ENCODE measurements at places on chromosomes 2 and 18.

DNA sequence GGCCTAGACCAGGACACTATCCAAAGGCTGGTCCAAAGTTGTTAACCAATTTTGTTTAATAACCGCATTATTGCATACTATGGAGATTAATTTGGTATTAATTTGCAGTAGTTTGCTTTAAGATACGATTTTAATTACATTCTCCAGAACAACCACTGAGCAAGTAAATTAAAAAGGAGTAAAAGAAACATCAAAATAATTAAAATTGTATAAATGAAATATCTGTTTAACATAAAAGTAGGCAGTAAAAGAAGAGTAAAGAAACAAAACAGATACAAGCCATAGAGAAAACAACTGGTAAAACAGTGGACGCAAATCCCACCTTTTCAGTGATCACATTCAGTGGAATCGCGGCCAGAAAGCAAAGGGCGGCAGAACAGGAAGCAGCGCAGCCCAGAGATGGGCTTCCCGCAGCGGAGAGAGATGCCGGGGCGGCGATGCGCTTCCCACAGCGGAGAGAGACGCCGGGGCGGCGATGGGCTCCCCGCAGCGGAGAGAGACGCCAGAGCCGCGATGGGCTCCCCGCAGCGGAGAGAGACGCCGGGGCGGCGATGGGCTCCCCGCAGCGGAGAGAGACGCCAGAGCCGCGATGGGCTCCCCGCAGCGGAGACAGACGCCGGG, 176.8 kb downstream of the RTP5 start:
- no peak for DNase-seq

- no peak for DNase-seq
These were observed 189.4 kb downstream of the GPD2 start for GRCh38 chr2:156625360-156626170.

DNA sequence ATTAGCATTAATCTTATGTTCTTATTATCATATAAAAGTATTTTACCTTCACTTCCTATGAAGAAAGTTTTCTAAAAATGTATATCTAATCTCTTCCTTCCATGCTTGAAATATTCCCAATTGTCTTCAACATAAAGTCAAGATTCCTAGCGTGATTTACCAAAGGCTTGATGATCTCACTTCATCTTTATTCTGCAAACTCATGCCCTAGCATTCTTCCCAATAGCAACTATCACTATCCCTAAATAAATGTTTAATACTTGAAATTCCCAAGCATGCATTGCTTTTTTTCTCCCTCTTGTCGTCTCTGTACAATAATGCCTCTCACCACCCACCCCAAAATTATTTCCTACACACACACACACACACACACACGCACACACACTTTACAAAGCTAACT, 125.8 kb downstream of the VWC2L start:
- DNase-seq = no peak

GRCh38 chr2:152740743-152741328, 22.4 kb downstream of the ARL6IP6 start:
- no peak for DNase-seq

- DNase-seq = no peak
These were observed 17.5 kb downstream of the STEAP3 start for GRCh38 chr2:119241205-119241532.

- no peak for DNase-seq
These were observed 165.2 kb upstream of the KLF7 start for GRCh38 chr2:207330912-207331311.

DNA sequence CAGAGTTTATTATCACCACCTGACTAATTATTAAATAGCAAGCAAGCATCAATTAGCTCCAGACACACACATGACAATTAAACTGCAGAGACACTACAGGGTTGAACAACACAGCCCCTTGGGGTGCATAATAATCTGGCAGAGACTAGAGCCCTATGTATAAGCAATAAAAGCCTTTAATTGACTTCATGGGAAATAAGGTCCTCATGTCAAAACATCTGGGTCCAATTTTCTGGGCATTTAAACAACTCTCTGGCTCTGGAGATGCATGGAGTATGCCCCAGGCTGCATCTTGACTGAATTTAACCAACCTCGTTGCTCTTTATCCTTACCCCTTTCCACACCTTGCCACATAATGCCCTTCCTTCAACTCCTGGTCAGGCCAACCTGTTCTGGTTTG, 270.7 kb upstream of the THUMPD2 start:
- no peak for DNase-seq

GRCh38 chr2:207835805-207836204, 66.1 kb upstream of the FZD5 start:
- DNase-seq = no peak

GRCh38 chr2:32824070-32824809, 122.5 kb upstream of the LTBP1 start:
- DNase-seq = no peak

DNA sequence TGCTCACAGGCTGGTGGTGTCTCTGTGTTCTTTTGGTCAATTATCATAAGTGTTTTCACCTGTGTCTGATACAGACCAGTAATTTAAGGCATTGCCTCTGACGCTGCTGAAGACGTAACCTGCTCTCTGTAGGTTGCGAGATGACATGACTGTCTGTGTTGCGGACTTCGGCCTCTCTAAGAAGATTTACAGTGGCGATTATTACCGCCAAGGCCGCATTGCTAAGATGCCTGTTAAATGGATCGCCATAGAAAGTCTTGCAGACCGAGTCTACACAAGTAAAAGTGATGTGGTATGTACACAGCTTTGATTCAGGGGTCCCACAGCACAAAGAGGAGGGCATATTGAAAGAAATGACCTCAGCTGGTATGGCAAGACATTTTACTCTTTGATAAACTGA, 33.8 kb upstream of the TMEM87B start:
- no peak for DNase-seq

- DNase-seq = no peak
These were observed 113.5 kb downstream of the NYAP2 start for GRCh38 chr2:225512876-225513540.

GRCh38 chr18:59823596-59824195, 76.1 kb upstream of the PMAIP1 start:
- no peak for DNase-seq

- no peak for DNase-seq
These were observed 61.6 kb downstream of the MFSD6 start for GRCh38 chr2:190469771-190470170.

DNA sequence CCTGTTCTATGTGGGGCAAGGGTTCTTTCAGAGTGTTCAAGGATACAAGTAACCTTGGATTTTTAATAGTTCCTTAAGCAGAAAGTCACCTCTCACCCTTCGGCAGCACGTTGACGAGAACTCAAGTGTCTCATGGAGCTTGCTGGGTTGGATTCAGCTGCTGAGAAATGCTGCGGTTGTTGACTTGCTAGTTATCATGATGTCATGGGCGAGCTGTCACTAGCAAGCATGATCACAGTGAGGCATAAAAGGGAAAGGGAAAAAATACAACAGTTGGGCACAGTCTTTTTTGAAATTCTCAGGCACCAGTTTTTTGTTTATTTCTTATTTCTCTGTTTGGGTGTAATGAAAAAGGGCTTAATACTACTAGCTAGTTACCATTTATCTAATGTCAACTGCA, 53.2 kb downstream of the ADCYAP1 start:
- DNase-seq = no peak

DNA sequence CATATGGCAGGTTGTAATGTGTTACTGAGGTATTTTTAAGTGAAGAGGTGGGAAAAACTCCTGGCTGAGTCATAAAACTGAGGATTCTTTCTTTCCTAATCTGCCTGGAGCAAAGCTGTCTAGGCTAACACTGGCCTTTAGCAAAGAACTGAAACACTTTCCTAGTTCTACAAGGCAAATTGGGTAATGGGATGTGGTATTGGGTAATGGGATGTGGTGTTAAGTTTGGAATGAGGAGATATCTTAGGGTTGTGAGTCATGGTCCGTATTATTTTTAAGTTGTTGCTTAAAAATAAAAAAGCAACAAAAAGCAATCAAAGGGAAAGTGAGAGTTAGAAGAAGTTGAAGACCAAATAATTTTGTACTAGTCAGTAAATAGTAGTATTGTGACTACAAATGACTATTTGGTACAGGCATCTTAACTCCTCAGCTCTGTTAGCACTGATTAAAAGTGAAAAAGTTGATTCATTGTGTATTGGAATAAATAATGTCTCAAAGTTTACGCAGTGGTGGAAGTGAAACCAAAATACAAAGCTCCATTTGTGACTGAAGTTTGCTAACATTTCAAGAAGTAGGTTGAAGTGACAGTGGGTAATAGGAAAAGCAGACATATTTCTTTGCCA, 216.8 kb downstream of the CAMKMT start:
- no peak for DNase-seq

DNA sequence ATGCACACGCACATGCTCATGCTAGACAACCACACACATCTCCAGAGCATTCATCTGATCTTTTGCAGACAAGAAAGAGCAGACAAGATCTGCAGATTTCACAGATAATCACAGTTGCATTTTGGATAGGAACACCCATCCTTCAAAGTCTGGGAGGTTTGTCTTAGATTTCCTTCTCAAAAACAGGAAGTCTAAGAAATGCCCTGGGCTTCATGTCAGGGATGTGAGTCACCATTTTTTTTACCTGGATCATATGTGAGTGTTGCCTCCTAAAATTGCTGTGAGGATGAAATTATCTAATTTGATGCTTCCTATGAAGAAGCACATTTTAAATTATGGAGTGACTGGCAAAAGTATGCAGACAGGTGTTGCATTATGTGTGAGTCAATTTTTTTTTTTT, 46.1 kb downstream of the SRD5A2 start:
- no peak for DNase-seq

- no peak for DNase-seq
These were observed 612.3 kb upstream of the FANCL start for GRCh38 chr2:58853420-58853819.

DNA sequence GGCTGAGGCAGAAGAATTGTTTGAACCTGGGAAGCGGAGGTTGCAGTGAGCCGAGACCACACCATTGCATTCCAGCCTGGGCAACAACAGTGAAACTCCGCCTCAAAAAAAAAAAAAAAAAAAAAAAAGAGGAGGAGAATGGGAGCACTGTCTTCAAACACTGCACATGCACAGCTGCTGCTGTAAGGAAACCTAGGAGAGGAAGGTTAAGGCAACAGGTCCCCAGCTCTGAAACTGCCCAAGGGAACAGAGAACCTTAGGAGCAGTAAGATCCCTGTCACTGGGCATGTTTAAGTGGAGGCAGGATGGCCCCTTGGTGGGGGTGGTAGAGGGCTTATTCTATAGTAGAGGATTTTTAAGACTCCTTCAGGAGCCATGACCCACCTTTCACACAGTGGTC, 111.2 kb downstream of the CLIP4 start:
- no peak for DNase-seq

- no peak for DNase-seq
These were observed 158.0 kb downstream of the BARD1 start for GRCh38 chr2:214651451-214651850.

- DNase-seq = no peak
These were observed 19.0 kb downstream of the TEKT4 start for GRCh38 chr2:94890234-94890633.

GRCh38 chr2:10215393-10215935, 87.2 kb upstream of the HPCAL1 start:
- DNase-seq = no peak

- no peak for DNase-seq
These were observed 1081.5 kb upstream of the ZEB2 start for GRCh38 chr2:145601361-145601925.

DNA sequence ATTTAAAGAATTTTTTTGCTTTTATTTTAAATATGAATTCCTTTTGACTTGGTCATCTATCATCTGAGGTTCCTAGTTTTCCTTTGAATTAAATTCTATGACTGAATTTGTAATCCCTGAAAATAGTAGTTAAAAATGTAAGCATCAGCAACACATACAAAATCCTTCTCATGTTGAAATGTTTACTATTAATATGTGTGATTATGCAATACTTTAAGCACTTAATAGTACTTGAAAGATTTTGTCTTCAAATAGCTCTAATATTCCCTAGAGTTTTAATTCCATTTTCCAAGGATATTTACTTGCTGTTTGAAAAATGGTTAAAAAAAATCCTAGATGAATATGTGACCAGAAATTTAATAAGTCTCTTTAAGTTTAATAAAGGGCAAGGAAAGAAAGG, 26.6 kb upstream of the SPATS2L start:
- DNase-seq = no peak

DNA sequence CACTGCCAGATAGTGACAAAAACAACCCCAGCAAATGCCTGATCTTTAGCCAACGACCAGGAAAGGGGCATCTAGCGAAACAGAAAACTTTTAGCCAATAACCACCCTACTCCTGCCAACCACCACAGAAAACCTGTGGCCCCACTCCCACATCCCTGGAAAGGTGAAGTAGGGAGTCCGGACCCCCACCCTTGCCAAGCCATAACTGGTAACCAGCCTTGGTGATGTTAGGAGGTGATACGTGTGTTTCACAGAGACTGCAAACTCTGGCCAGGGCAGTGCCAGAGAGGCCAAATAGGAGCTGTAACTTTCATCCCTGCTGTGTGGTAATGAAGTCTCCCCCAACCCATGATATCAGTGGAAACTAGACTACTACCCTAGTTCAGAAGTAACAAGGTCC, 27.6 kb downstream of the SCTR start:
- DNase-seq = no peak

GRCh38 chr2:158969715-158970240, 1.3 kb downstream of the TANC1 start:
- no peak for DNase-seq

DNA sequence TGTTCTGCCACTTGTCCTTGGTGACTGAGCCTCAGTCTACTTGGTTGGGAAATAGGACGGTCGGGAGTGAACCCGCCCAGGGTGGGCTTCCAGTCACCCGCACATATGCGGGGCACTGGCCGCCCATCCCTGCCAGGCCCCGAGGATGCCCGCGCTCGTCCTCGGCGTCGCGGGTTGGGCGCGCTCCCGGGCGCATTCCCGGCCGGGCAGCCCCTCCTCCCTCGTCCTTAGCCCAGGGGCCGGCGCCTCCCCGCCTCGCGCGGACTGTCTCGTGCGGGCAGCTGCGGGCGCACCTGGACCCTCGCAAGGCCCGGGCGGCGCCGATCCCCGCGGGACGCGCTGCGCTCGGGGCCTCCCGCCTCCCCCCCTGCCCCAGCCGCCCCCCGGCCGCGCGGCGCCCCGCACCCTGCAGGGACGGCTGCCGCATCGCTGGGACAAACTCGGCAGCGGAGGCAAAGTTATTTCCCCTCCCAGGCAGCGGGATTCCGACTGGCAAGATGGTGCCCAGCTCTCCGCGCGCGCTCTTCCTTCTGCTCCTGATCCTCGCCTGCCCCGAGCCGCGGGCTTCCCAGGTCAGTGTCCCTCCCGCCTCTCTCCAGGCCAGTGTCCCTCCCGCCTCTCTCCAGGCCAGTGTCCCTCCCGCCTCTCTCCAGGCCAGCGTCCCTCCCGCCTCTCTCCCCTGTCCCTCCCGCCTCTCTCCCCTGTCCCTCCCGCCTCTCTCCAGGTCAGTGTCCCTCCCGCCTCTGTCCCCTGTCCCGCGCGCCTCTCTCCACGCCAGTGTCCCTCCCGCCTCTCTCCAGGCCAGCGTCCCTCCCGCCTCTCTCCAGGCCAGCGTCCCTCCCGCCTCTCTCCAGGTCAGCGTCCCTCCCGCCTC, at the start of gene FBLN7:
FBLN7 (plus strand) TSS at position 227 of the 874 bp plus-strand sequence; CDS start at position 498, 271 bp downstream.
- no peak for DNase-seq

- no peak for DNase-seq
These were observed 21.7 kb upstream of the RAB10 start for GRCh38 chr2:26011990-26012856.

GRCh38 chr2:189425676-189426075, 15.6 kb upstream of the WDR75 start:
- no peak for DNase-seq

- no peak for DNase-seq
These were observed 367.8 kb downstream of the LRRTM1 start for GRCh38 chr2:79936715-79937114.

Measured in stimulated activated CD8-positive, alpha-beta memory T cell treated with anti-CD3 and anti-CD28 coated beads, Interleukin-4, amount 100 ng/mL, for 4 hours (primary cell).